Frontal cortex (tissue), 4 donors: ENCODE measurements at places on chromosomes 11 and 22. TPM values are rescaled to one million over a fixed set of nuclear protein-coding genes. Genes with fewer than 3 reads are reported as not detected.

DNA sequence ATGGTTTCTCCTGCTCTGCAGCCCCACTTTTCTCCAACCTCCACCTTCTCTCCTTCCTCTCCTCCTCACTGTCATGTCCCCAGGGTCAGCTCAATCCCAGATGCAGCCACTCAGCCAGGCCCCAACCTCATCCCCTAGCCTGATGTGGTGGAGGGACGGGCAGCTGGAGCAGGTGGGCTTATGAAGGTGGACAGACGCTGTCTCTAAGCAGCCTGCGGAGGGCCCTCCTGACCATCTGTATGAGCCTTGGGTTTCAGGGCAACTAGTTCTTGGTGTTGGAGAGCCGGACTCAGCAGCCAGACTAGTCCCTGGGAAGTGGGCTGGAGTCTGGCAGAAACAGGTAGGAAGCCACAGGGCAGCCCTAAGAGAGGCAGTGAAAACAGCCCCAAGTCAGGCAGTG is 18.1 kb downstream of the CRYBB2 start:
- DNase-seq, result no peak

The TMEM223 gene
- 14.7 TPM for total RNA-seq

The SIPA1 gene
- total RNA-seq, result 3.7 TPM

The FIBP gene
- total RNA-seq, result 154 TPM

- DNase-seq, result no peak
These were observed 23.7 kb downstream of the ADAMTS8 start for GRCh38 chr11:130404727-130405126.

The SLC5A1 gene
- not detected for total RNA-seq

GRCh38 chr11:117704395-117705100 is 92.5 kb downstream of the DSCAML1 start:
- DNase-seq, result no peak

The KCTD14 gene
- total RNA-seq, result 0.82 TPM

DNA sequence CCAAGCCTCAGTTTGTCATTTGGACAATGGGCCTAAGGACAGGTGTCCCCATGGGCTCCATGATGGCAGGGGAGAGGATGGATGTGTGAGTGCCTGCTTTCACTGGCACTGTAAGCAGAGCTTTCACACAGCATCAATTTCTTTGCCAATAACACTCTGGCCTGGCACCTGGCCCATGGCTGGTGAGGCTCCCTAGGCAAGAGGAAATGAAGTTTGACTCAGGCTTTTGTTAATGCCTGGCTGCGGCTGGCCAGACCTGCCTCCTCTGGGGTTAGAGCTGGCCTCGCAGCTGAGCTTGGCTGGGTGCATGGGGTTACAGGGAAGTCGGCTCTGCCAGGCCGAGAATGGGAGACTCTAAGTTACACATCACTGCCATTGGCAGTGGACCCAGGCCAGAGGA is 30.0 kb upstream of the SEZ6L start:
- DNase-seq, result no peak

DNA sequence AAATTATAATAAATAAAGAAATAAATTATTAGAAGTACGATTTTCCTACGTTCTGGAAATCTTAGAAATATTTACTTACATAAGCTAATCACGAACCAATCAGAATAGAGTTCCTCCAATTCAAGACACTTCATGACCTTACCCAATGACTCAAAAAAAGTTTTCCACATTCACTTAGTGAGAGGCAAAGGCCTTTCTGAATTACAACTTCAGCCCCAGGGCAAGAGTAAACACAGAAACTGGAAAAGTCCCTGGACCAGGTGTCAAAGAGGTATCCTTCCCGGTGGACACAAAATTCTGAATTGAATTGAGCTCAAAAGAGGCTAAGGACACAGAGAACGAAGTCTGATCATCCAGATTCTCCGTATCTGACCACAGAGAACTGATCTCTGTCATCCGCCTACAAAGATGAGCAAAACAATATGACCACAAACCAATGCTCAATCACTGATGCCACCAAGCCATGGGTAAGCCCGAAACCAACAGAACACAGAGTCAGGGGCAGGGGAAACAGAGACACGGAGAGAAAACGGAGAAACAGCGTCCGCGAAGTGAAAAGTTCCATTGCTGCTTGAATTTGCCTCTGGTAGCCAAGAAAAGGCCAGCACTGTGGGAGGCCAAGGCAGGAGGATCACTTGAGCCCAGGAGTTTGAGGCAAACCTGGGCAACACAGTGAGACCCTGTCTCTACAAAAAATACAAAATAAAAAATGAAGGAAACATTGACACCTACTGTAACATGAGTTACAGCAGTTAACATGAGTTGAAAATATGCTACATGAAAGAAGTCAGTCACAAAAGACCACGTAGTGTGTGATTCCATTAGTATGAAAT is 6.8 kb downstream of the BID start:
- no peak for DNase-seq

DNA sequence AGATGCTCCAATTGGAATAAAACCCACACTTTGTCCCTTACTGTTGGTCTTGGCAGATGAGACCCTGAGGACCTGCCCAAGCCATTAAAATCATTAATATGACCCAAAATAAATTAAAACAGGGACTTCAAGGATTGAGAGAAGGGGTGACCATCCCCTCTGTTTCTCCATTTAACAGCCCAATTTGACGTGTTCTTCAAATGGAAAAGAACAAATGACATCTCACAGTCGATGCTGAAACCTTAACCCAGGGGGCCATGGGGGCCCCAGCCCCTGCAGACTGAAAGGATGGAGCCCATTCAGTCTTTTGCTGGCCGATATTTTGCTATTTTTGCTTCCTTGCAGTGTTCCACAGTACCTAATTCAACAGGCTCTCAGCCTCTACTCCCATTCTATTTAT is 20.5 kb downstream of the ZNF74 start:
- DNase-seq, result no peak

DNA sequence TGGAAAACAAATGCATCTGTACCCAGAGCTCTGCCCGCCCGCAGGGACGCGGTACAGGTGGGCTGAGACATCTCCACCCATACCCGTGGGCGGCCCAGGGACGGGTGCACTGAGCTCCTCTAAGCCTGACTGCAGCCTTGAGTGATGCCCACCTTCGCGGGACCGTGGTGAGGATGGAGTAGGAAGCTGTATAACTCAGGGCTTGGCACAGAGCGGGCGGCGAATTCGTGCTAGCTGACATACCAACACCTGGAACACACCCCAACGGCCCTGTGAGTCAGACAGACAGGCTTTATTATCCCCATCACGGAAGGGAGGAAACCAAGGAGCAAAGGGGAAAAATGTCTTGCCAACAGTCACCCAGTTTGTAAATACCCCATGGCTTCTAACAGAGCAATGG is 61.9 kb downstream of the SMCO4 start:
- no peak for DNase-seq

- DNase-seq, result no peak
These were observed 77.0 kb downstream of the RPL27A start for GRCh38 chr11:8759634-8760033.

DNA sequence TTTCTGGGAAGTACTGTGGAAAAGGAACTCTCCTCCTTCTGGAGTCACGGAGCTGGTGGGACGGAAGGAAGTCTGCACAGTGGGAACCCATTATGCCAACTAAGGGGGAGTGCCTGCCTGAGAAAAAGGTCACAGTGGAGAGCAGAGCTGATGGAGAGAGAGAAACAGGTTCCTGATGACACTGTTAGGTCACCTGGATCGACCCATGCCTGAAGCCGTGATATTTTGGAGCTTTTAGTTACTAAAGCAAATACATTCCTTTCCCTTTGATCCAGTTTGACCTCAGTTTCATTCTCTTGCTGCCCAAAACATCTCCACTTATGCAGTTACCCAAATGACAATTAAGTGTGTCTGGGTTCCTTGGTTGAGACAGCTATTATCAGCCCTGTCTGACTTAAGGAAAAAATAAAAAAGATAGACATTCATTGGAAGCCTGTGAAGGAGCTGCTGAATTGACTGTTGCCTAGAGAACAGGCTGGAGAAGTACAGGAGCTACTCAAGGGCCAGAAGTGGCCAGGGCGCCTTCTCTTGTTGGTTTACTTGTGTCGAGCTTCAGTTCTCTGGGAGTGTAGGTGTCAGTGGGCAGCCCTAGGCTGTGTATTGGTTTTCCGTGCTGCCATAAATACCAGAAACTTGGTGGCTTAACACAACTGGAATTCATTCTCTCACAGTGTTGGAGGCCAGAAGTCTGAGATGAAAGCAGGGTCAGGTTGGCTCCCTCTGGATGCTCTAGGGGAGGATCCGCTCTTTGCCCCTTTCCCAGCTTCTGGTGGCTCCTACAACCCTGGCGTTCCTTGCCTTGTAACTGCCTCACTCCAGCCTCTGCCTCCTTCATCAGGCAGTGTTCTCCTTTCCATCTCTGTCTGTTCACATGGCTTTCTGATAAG is 13.6 kb downstream of the MRGPRD start:
- DNase-seq, result no peak

GRCh38 chr11:119251114-119251513 is 45.0 kb downstream of the CBL start:
- DNase-seq, result no peak

The XNDC1N gene
- total RNA-seq, result 4.9 TPM

DNA sequence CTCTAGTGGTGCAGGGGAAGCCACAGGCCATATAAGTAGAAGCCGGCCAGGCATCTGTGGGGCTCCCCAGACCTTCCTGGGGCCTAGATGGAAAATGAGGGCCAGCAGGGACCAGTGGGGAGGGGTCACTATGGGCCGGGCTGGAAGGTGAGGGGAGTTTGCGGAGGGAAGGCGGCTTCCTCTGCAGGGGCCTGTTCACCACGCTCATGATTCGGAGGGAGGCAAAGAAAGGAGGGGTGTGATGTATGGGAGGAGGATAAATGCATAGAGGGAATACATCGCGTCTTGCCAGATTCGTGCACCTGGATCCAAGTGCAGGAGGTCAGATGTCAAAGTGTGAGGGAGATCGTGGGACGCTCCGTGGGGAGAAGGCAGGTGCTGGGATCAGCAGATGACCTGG is 6.9 kb downstream of the SLC16A8 start:
- no peak for DNase-seq

- DNase-seq, result no peak
These were observed 31.2 kb downstream of the GAB2 start for GRCh38 chr11:78386215-78386941.

DNA sequence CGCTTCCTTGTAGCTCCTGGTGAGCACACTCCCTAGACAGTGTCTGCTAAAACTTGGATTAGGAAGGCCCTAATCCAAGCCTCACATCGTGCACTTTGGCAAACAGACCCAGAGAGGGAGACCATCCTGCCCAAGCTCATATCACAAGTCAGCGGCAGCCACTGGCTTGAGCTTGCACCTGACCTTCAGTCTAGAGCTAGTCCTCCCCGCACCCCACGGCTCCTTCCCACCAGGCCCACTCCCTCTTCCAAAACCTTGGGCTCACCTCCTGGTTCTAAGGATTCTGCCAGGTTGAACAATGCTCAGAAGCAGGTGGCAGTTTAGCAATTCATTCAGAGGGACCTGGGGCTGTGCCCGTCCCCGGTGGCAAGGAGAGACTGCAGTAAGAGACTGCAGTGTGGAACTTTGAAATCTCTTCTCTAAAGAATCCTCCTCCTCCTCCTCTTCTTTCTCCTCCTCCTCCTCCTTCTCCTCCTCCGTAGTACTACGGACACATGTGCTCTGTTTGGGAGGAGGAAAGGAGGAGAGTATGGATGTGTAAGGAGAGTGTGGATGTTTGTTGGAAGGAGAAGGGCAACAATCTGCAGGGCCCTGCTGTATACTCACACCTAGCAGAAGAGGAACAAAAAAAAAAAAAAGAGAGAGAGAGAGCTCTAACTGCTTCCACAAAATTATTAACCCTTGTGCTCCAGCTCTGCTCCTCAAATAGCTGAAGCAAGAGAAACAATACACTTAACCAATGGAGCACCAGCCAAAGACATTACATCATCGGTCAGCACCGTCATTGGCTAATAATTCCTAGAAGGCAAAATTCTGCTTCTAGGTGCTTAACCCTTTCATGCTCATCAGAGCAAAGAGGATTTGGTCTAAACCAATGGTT is 6.0 kb downstream of the SYN3 start:
- no peak for DNase-seq

GRCh38 chr11:126834149-126834548 is 166.4 kb downstream of the KIRREL3 start:
- no peak for DNase-seq

GRCh38 chr22:47295982-47296381 is 533.5 kb downstream of the TBC1D22A start:
- no peak for DNase-seq

The TSGA10IP gene
- not detected for total RNA-seq

DNA sequence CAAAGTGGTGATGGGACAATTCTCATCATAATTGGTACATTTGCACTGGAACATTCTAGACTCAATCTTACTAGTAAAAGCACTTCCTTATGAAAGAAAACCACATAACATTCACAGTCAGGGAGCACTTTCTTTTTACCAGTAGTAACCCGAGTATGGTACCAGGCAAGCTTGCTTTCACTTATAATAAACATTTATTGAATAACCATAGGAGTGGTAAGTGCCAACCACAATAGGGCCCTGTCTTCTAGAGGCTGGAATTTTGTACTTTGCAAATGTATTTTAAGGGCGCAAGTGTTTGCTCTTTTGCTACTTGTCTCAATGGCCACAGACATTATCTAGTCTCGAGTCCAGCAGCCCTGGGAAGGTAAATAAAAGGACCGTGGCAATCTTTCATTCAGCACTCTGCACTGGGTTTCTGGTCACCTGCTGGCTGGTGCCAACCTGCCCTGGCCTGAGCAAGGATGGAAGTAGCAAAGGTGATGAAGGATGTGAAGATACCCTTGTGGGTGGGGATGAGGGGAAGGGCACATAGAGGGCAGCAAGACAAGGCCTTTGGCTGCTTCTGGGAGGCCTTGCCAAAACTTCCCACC is 24.2 kb downstream of the C22orf31 start:
- DNase-seq, result no peak
